ENCODE measurements at places on chromosomes 5 and 9. TPM values are rescaled to one million over a fixed set of nuclear protein-coding genes. Genes with fewer than 3 reads are reported as not detected.

GRCh38 chr5:102130386-102130785 lies 165.7 kb downstream of the SLCO4C1 start:
- H3K27ac ChIP-seq, result no peak overlapping the region
- H3K4me1 ChIP-seq, result no peaks in the 10 kb centered on the region
- DNase-seq, result no peak
- H3K27me3 ChIP-seq, result no peaks in the 10 kb centered on the region
- no peak overlapping the region for H3K4me3 ChIP-seq

- H3K4me3 ChIP-seq, result no peak overlapping the region
- no peaks in the 10 kb centered on the region for H3K27me3 ChIP-seq
- no peaks in the 10 kb centered on the region for H3K4me1 ChIP-seq
- H3K27ac ChIP-seq, result no peak overlapping the region
- H3K36me3 ChIP-seq, result no peaks in the 10 kb centered on the region
These were observed 35.1 kb downstream of the SLIT3 start for GRCh38 chr5:169265888-169266287.

DNA sequence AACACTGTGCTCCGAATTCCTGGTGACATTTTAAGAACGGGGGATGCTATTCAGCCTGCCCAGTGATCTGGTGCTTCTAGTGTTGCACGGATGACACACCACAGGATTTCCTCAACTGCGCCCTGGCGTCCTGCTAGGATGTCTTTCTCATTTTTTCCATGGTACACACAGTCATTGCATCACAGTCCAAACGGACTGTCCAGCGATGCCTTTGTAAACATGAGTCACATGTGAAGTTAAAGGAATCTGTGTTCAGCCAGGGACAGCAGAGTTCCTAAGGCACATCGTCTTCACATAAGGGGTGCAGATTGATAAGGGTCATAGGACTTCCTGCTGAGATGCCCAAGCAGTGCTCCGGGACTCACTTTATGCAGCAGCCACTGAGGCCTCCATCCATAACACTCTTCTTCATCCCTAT lies 9.3 kb upstream of the PTPN3 start:
- DNase-seq, result no peak
- no peak overlapping the region for H3K4me3 ChIP-seq
- no peaks in the 10 kb centered on the region for H3K36me3 ChIP-seq

DNA sequence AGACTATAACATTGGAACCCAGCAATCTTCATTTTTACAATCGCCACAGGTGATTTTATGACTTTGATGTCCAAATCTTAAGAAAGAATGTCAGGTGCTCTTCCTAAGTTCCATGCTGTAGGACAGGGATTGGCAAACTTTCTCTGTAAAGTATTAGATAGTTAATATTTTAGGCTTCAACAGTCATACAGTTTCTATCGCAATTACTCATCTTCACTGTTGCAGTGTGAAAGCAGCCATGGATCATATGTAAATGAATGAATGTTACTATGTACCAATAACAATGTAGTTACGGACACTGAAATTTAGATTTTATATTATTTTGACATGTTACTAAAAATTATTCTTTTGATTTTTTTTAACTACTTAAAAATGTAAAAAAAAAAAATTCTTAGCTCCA lies 169.7 kb downstream of the DTWD2 start:
- H3K27me3 ChIP-seq, result no peaks in the 10 kb centered on the region
- DNase-seq, result no peak
- no peak overlapping the region for H3K27ac ChIP-seq
- no peaks in the 10 kb centered on the region for H3K36me3 ChIP-seq

DNA sequence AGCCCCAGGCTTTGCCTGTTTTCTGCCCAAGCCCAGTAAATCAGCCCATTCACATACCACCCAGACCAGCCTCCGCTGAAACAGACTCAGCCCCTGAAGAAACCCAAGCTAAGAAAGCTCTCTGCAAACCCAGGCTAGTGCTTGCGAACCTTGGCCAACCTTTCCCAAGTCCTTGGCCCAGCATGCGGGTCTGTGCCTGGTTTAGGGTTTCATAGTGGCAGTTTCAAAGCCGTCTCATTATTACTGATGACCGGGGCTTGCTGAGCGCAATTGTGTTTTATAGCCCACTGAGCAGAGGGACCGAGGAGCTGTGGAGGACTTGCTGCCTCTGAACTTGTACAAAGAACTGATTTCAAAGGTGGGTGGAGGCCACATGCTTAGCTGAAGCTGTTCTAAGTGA lies 584.3 kb downstream of the BNC2 start:
- H3K4me1 ChIP-seq, result no peaks in the 10 kb centered on the region
- no peak for DNase-seq
- no peaks in the 10 kb centered on the region for H3K36me3 ChIP-seq
- no peak overlapping the region for H3K27ac ChIP-seq

DNA sequence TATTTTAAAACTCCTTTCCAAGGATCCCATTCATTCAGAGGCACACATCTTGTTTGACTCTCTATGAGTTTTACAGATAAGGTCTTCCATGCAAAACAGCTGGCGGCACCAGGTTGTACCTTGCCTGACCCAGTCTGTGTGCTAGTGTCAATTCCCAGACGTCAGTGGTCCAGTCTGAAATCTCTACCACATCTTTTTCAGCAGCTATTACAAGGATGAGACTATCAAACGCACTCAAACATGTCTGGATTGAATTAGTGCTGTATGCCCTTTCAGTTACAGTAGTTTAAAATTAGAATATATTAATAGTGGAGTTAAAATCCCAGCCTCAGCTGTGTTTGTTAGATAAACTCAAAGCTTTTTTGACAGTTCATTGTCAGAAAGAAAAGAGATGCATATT lies 11.7 kb downstream of the CDC14B start:
- H3K27ac ChIP-seq, result no peak overlapping the region
- H3K4me1 ChIP-seq, result no peaks in the 10 kb centered on the region
- H3K27me3 ChIP-seq, result no peaks in the 10 kb centered on the region
- no peak for DNase-seq

DNA sequence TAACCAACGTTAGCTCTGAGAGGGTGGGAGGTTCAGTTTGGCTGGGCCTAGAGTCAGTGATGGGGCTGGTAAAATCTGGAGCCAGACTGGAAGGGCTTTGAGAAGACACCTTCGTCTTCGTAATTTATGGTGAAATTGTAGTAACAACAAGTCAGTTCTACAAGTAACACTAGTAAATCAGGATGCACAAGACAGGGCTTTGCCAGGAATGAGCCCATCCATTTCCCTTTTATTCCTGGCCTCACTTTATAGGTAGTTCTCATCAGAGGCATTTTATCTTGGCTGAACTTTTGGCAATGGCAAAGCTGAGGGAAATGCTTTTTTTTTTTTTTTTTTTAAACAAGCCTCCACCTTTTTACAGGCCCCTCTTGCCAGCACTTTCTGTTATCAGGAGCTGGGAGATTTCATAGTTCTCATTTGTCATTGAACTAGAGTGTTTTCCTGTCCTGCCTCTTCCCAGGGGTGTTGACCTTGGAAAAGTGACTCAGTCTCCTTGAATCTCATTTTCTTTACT lies 110.5 kb upstream of the KLF4 start:
- no peak for DNase-seq
- no peaks in the 10 kb centered on the region for H3K27me3 ChIP-seq
- no peaks in the 10 kb centered on the region for H3K4me1 ChIP-seq
- no peak overlapping the region for H3K27ac ChIP-seq
- H3K4me3 ChIP-seq, result no peak overlapping the region
- no peaks in the 10 kb centered on the region for H3K36me3 ChIP-seq

DNA sequence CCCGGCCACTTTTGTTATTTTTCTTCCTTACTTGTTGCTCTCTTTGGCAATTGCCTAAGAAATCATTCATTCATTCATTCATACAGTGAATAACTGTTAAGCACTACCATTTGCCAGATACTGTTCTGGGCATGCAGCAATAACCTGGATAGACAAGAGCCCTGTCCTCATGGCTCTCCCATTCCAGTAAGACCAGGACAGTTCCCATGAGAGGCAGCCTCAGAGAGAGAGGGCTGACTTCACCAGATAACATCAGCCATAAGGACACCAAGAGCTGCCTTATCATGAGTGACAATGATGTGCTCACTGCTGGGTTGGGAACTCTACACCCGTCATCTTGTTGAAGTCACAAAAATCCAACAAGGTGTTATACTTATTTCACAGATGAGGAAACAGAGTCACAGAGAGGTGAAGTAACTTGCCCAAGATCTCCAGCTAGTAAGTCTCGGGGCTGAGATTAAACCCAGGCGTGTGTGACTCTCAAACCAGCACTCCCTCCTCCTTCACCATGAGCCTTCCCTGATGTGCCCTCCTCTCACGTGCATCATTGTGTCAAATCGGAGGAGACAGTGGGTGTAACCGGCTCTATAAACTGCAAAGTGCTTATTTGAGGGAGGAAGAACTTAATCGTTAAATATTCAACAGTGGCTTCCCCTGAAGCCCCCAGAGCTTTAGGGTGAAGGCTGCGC lies 61.1 kb upstream of the TBC1D2 start:
- no peak for DNase-seq
- H3K4me1 ChIP-seq, result no peaks in the 10 kb centered on the region
- H3K27me3 ChIP-seq, result no peaks in the 10 kb centered on the region
- no peak overlapping the region for H3K4me3 ChIP-seq
- H3K27ac ChIP-seq, result no peak overlapping the region

DNA sequence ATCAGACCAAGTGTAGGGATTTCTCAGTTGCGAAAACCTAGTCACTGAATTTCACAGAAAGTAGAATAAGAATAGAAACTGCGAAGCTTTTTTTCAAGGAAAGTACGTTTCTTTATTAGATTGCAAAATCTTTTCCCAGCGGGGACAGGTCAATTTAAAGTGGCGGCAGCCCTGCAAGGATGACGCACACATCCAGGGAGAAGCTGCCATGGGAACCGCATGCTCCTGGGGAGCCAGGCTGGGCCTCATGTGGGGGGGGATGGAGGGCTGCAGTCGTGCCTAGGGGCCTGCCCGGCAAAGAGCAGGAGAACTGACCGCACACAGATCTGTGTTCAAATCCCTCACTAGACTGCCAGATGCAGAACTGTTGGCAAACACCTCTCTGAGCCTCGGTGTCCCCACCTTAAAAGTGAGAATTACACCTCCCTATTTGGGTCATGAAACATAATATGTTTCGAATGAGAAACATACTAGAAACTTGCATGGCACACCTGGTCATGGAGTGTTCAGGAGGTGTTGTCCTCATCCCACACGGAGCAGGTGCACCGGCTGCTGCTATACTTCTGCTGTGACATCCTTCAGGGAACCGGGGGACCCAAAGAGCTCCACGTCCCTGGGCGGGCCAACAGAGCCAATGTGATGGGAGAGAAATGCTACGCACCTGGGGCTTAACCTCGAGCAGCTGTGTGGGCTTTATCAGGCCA lies 127.8 kb upstream of the PHYKPL start:
- DNase-seq, result no peak
- H3K27me3 ChIP-seq, result no peaks in the 10 kb centered on the region
- no peak overlapping the region for H3K4me3 ChIP-seq
- no peaks in the 10 kb centered on the region for H3K4me1 ChIP-seq

- H3K4me1 ChIP-seq, result no peaks in the 10 kb centered on the region
- no peak overlapping the region for H3K4me3 ChIP-seq
- no peak overlapping the region for H3K27ac ChIP-seq
- no peaks in the 10 kb centered on the region for H3K27me3 ChIP-seq
These were observed 19.4 kb downstream of the ABO start for GRCh38 chr9:133255371-133256135.

DNA sequence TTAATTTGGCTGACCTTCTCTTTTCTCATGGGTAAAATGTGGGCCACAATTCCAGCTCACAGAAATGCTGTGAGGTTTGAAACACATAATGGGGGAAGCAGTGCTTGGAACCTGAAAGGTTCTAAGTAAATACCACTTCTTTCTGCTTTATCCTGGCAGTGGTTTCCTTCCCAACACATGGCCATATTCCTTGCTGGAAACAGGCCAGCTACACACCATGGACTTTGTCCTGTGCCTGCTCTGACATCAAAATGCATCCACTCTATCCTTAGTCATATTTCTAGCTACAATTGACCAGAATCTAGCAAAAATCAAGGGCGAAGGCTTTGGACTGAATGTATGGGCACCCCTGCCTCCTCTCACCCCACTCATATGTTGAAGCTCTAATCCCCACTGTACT lies 93.1 kb upstream of the TRPC7 start:
- H3K36me3 ChIP-seq, result no peaks in the 10 kb centered on the region
- H3K4me3 ChIP-seq, result no peak overlapping the region
- no peaks in the 10 kb centered on the region for H3K4me1 ChIP-seq
- no peaks in the 10 kb centered on the region for H3K27me3 ChIP-seq

DNA sequence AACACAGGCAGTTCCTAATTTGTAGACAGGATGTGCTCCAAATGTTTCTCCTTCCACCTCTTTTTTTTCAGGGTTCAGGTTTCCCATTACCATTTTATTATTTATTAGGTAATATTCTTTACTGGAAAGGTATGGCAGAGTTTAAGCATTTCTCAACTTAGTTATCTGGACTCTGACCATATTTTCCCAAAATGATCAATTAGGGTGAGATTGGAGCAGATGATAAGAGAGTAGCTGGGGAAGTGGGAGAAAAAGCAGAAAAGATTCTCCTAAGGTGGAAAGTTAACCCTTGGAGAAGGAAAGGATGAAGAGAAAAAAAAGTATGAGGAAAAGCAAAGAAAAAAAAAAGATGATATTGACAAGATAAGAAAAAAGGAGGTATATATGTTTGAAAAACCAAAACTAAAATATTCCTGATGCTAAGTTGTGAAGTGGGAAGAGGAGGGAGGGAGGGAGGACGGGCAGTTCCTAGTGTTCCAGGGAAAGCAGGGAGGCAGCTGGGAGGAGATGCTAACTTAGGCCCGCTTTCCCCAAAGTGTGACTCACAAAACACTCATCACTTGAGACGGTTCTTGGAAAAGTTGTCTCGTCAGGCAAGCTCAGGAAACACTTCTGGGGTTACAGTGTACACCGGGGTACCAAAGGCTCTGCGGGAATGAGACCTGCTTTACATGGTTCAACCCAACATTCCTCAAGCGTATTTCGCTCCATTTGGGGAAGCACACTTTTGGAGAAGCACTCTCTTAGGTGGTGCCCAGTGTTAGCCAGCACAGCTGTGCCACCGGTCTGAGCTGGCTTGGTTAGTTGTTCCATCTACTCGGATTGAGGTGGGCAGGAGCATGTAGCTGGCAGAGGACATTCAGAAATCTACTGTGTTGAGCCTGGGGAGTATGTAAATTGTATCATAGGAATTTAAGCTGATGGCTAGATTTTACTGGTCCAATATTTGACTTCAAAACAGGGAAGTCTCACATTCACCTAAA lies 35.1 kb downstream of the B4GALT1 start:
- peaks cover 20% of the 10 kb centered on the region for H3K4me1 ChIP-seq
- DNase-seq, result no peak
- no peaks in the 10 kb centered on the region for H3K27me3 ChIP-seq
- H3K27ac ChIP-seq, result no peak overlapping the region

- H3K4me1 ChIP-seq, result no peaks in the 10 kb centered on the region
- no peak for DNase-seq
- H3K4me3 ChIP-seq, result no peak overlapping the region
- H3K27ac ChIP-seq, result no peak overlapping the region
These were observed 25.3 kb upstream of the SPATA31E1 start for GRCh38 chr9:87857141-87857947.

- no peak overlapping the region for H3K27ac ChIP-seq
- no peaks in the 10 kb centered on the region for H3K36me3 ChIP-seq
- no peaks in the 10 kb centered on the region for H3K4me1 ChIP-seq
- H3K27me3 ChIP-seq, result no peaks in the 10 kb centered on the region
These were observed 231.3 kb downstream of the ENC1 start for GRCh38 chr5:74409166-74409706.

The SERF1A gene
- total RNA-seq, result 5.8 TPM

The LCN6 gene
- not detected for total RNA-seq

The GFI1B gene
- total RNA-seq, result 2.7 TPM

The COL23A1 gene
- 0.13 TPM for total RNA-seq

The IL9 gene
- total RNA-seq, result not detected

The NKD2 gene
- not detected for total RNA-seq

The SCGB3A2 gene
- not detected for total RNA-seq

The FOXE1 gene
- not detected for total RNA-seq

The CEP120 gene
- 60.0 TPM for total RNA-seq

The ADCY2 gene
- not detected for total RNA-seq

The VAV2 gene
- 1.9 TPM for total RNA-seq

The SPINK7 gene
- total RNA-seq, result not detected

Measured in naive thymus-derived CD4-positive, alpha-beta T cell (primary cell).